Effector memory CD4-positive, alpha-beta T cell (primary cell): ENCODE measurements at places on chromosomes 7 and 10.

DNA sequence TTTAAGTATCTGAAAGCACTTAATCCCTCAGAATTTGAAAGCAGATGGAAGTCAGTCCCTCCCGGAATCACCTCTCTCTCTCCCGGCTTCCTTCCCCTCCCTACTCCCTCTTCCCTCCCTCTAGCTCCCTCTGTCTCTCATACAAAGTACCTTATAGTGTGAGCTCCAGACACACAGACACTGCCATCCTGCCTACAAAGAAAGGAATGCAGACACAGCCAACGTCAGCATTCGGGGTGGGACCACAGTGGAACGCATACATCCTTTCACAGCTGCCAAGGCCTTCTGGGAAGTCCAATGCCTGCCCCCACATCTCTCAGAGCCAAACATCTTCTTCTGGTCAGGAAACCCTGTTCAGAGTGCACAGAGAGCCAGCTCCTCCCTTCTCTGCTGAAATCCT is 9.3 kb downstream of the NOD1 start:
- no peak for DNase-seq

- DNase-seq: no peak
Measured at GRCh38 chr10:100873827-100874326, 38.9 kb upstream of the SLF2 start.

DNA sequence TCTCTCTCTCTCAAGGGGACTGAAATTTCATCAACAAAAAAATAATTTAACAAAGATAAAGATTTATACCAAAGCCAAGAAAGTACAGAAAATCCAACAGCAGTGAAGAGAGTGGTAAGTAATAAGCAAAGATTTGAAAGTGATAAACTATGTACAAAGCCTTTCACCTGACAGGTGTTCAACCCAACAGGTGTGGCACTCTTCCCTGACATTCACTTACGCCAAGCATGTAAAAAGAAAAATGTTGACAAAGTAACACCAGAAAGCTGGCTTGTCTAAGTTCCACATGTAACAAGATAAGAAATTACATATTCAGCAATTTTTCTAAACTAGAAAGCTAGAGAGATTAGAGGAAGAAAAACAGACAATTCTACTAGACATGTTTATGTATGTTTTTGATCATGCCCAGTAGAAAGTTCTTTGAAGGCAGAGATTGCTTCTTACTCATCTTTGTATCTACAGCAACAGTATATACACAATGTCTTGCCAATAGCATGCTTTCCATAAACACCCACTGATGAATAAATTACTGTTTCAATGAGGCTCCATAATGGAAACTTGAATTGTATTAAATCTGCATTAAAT is 468.5 kb downstream of the PARD3 start:
- no peak for DNase-seq

DNA sequence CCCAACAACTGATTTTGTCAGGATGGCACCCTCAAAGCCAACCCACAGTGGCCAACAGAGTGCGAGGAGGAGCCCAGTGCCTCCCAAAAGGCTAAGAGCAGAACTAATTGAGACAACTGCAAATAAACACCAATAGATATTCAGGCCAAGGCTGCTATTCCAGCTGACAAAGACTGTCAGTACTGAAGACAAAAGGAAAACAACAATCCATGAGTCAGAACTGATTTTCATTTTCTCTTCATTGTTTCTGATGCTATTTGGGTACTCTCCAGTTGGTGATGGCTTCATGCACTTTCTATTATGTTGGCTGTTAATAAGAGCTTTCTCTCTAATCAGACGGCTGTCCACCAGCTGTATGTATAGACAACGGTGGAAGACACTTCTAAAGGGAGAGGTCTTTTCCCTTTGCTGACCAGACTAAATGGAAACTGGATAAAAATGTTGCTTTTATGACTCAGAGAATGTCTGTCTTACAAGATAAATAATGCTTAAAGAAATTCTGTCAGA is 515.9 kb downstream of the PARD3 start:
- DNase-seq: no peak
